DND-41 (cell line): ENCODE measurements at places on chromosomes 1 and 21.

- DNase-seq, result no peak
Observed at GRCh38 chr1:187872550-187872949, 1043.8 kb downstream of the PLA2G4A start.

DNA sequence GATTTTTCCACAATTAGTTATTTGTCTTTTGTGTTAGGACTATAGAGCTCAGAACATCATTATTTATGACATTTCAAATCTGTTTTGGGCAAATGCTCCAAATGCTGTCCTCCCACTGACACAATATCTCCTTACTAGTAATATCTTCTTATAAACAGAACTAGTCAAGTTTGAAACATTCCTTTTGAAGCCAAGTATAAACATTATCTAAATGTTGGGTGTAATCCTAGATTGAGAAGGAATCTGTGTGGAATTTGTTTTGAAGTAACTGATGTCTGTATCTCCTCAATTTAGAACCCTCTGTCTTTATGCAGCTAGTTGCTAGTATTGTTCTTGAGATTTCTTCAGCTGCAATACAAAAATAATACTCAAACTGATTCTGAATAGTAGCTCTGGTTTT lies 28.5 kb upstream of the PAXBP1 start:
- DNase-seq, result no peak

- DNase-seq, result no peak
Observed at GRCh38 chr1:45394342-45394741, 54.1 kb upstream of the MUTYH start.

GRCh38 chr1:63863145-63863544 lies 89.3 kb downstream of the ROR1 start:
- DNase-seq, result no peak

- no peak for DNase-seq
Observed at GRCh38 chr1:34128186-34128889, 36.7 kb downstream of the CSMD2 start.

GRCh38 chr21:32257962-32258785 lies 20.7 kb downstream of the MIS18A start:
- peak; percentile 38 for DNase-seq

GRCh38 chr1:119045096-119045746 lies 57.1 kb upstream of the TBX15 start:
- DNase-seq, result no peak

DNA sequence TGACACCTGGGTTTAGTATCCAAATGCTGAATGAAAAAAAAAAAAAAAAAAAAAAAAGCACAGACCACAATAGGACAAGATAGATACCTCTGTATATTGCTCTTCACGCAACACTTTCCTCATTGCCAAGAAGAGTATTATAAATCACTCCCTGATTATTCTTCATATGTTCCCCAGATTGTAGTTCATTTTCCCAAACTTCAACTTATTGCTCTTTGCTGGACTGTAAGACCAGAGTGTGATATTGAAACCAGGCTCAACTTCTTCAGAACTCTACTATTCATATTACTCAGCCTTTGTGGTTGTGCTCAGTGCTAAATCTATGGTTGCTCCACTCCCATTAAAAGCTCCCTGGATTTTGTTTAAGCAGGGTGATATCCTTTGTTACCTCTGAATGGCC lies 180.4 kb downstream of the NTMT2 start:
- no peak for DNase-seq

DNA sequence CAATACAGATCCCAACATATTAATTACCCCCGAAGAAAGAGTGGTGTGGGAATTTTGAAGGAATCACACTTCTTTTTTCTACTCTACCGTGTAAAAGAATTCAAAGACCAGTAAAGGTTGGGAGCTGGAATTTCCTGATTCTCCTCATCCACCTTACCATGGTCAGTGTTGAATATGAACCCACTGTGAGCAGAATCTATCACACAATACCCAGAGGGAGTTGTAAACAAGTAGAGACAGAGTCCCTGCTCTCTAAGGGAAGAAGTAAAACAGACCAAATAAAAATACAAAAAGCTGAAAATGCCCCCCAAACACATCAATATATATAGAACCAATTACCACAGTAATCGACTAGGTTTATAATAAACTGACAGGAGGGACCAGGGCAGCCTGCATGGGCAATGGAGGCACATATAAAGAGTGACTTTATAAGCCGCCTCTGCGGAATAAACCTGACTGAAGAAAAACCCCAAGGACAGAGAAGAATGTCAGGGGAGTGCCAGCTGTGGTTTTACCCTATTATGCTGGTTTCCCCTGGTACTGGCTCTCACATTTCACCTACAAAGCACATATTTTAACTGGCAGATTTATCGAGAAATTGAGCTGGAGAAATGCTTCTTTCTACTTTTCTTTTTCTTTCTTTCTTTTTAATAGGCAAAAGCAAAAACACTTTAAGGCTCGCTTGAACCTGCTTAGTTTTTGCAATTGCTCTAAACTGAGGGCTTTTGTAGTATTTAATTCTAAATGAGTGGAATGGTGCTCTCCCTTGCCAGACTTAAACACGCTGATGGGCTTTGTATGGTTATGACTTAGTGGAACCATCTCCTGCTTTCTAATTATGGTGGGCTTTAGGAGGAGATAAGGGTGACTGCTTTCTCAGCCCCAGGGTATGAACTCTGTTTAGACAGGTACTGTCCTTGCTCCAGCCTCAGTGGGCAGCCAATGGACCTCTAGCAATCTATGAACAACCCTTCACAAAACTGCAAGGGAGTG lies 244.8 kb downstream of the ASTN1 start:
- no peak for DNase-seq

- DNase-seq, result no peak
Observed at GRCh38 chr1:23618586-23619083, 59.3 kb upstream of the ID3 start.

- no peak for DNase-seq
Observed at GRCh38 chr1:234235434-234235881, 137.8 kb upstream of the COA6 start.

GRCh38 chr1:3167255-3167654 lies 98.3 kb downstream of the PRDM16 start:
- DNase-seq, result no peak

DNA sequence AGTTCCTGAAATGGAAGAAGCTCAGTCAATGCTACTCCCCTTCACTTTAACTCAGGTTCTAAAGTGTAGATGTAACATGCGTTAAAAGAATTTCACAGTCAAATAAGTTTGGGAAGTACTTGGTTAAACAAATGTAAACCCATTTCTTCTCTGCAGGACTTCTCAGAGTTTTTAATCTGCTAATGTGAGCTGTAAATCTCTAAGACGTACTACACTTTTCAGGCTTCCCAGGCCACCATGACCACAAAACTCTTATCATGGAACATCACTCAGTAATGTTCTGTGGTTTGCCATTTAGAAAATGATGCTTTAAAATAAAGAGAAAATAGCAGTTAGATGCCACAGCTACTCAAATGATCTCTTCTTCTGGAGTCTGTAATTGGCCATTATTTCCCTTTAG lies 104.3 kb downstream of the HHIPL2 start:
- DNase-seq, result no peak

- no peak for DNase-seq
Observed at GRCh38 chr1:61784726-61785125, 42.4 kb downstream of the PATJ start.

GRCh38 chr1:235351441-235351840 lies 15.8 kb upstream of the TBCE start:
- no peak for DNase-seq

GRCh38 chr1:208923946-208924720 lies 659.4 kb upstream of the CAMK1G start:
- no peak for DNase-seq

DNA sequence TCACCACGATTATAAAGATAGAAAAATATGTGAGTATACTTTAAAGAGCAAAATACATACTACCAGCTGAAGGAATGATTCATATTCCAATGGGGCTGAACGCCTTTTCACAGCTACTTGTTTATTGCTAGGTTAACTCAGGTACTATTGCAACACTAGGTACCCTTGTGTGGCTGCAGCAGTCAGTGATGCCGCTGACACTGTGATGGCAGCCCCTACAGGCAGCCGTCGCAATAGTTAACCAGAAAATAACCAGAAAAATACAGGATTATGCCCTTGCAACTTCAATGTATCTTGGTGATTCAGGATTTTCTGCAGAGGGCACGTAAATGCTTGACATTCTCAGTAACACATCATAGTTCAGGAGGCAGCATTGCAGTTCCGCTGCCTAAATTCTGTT lies 1.6 kb upstream of the MARK1 start:
- no peak for DNase-seq

GRCh38 chr1:87683196-87683956 lies 354.7 kb downstream of the LMO4 start:
- no peak for DNase-seq

DNA sequence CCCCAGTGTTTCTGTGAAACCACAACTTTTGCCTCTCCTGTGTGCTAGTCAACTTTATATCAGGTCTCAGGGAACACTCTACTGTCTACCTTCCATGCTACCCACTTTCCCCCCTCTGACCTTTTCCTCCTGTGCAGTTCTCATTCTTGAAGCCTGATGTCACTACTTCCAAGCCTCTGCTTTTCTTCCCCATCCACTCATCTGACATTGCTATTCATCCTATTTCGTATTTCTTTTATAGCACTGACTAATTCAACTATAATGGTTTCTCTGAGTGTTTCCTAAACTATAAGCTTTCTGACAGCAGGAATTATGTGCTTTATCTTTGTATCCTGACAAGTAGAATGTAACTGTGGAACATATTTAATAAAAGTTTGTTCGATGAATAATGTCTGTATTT lies 18.2 kb upstream of the DPH5 start:
- DNase-seq, result no peak

GRCh38 chr1:230068952-230069684 lies 2.1 kb downstream of the GALNT2 start:
- DNase-seq, result peak; percentile 60

DNA sequence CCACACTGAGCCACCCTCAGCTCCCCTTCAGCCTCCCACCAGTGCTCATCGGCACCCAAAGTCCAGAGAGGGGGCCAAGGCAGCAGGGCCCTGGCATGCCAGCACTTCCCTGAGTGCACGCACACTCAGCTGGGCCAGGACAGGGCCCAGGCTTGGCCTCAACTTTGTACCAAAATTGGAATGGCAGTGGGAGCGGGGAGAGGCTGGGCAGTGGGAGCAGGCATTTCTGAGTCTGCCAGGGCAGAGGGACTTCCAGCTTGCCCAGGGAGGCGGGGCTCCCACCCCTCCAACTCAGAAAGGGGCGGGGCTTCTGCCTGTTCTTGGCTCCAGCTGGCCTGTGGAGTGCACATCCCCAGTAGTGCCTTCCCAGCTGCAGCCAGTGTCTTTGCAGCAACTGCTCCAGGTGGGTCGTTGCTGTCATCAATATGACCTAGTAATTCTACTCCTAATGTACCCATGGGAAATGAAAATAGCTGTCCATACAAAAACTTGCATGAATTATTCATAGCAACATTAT lies 10.3 kb upstream of the SNX7 start:
- DNase-seq, result no peak

GRCh38 chr1:246142320-246142893 lies 364.7 kb downstream of the SMYD3 start:
- no peak for DNase-seq

DNA sequence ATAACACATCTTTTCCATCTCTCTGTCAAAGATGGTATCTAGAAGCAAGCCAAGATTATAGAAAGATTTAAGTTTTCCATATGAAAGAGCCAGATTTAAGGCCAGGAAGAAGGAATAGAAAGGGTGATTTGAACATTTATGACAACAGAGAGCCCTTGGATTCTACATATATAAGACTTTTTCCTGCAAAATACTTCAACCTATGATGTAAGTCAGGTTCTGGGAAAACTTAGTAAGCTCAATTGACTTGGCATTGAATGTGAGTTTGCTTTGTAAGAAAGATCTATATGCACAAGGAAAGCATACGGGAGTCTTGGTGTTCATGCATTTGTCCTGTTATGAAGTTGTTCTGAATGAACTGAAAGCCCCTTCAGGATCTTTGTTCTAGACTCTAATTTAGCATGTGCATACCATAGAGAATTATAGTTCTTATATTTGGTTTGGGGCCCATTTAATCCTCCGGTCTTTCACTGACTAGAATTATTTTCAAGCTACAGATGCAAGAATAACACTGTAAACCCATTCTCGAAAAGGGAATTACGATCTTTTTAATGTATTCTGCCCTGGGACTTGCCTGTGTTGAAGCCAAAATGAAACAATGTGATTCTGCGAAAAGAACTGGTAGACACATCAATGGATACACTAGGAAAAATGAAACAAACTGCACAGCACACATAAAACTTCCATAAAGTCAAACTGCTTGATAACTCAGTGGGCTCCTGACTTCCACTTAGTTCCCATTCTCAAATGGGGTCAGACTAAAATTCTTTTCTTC lies 152.8 kb downstream of the DISP1 start:
- DNase-seq, result no peak

DNA sequence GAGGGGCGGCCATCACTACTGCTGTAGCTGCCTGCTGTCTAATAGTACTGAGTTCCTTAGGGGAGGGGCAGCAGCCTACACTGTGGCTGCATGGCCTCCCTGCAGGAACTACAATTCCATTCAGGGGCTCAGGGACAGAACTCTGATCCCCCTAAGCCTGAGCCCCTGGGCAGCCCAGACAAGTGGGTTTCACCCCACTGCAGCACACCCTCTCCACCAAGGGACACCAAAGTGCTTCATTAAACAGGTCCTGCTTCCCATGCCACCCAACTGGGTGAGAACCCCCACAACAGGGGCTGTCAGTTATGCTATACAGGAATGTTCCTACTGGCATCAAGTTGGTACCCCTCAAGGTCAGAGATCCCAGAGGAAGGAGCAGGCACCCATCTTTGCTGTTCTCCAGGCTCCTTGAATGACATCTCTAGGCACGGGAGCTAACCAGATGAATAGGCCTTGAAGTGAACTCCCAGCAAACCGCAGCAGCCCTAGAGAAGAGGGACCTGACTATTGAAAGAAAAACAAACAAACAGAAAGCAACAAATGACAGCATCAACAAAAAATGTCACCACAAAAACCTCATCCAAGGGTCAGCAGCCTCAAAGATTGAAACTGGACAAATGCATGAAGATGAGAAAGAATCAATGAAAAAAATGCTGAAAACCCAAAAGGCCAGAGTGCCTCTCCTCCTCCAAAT lies 437.4 kb downstream of the NUF2 start:
- no peak for DNase-seq

GRCh38 chr1:119808972-119809550 lies 2.2 kb downstream of the REG4 start:
- DNase-seq, result peak; percentile 74

GRCh38 chr21:44897326-44898010 lies 23.2 kb downstream of the ITGB2 start:
- DNase-seq, result peak; percentile 22

DNA sequence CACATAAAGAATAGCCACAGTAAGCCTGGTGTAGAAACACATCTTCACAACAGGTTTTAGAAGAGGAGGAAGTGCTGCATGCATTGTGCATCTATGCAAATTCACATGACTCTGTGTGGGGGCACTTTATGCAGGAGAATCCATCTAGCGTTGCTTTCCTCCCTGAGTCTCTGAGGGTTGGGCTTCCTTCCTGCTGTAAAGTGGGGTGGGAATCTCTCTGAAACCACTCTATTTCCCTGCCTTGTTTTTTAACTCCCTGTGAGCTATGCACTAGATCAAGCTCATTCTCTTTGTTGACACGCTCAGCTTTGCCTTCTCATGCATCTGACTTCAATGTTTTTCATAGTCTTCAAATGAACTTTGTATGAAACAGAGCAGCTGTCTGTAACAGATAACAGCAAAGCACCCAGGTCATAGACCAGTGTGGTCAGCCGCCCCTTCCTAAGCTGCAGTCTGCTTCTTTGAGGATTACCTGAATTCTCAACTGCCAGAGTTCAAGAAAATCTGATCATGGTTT lies 102.7 kb upstream of the DPH5 start:
- peak; percentile 68 for DNase-seq
